ENCODE measurements at places on chromosomes 6 and 20.

DNA sequence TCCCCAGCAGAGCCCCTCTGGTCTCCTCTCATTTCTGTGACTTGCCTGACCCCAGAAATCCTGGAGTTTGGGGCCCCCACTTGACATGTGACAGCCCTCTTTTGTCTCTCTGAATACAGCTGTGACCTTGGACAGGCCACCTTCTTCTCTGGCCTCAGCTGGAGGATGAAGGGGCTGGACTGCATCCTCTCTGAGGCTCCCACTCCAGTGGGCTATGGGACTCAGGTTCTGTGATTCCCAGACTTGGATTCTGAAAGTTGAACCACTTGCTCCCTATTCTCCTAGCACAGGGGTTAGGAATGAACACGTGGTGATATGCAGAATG is 9.1 kb downstream of the BPIFB3 start:
- no peak for DNase-seq

- DNase-seq, result no peak
These were observed 204.7 kb upstream of the ARG1 start for GRCh38 chr6:131368198-131368911.

DNA sequence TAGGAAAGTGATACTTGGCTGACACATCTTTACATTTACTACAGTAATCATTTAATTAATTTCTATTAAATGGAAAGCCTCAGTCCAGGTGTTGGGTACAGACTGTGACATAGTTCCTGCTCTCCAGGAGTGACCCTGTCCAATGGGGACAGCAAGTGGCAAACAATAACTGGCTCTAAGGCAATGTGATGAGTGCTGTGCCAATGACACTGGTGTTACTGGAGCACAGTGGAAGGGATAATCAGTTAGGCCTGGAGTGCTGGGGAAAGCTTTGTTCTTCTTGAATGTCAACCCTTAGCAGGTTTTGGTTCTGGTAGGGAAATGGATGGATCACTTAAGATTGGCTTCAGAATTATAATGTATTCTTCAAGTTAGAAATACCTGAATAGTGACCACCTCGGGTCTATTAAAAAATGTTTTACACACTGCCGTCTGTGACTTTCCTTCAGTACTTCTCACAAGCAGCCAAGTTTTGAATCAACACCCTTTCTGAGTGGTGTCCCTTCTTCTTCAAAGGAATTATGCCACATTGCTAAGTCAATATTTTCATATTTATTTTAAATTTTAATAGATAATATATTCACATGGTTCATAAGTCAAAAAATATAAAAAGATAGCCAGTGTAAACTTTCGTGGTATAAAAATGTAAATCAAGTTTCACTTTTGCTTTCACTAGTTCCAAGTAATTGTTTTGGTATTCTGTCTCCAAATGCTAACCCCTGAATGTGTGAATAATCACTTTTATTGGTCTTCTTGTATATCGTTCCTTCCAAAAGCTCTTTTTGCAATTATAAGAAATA is 9.6 kb downstream of the CMTR1 start:
- no peak for DNase-seq

GRCh38 chr6:116872771-116873170 is 4.3 kb upstream of the RFX6 start:
- no peak for DNase-seq

- no peak for DNase-seq
These were observed 488.5 kb downstream of the QKI start for GRCh38 chr6:163902993-163903392.

All from activated naive CD8-positive, alpha-beta T cell treated with anti-CD3 and anti-CD28 coated beads, Interleukin-2, amount 50 U/mL, for 24 hours (primary cell).